ENCODE measurements at places on chromosomes 1 and 21. TPM values are rescaled to one million over a fixed set of nuclear protein-coding genes. Genes with fewer than 3 reads are reported as not detected.
A peak's percentile ranks its signal among the peaks of the same experiment; 100 is the strongest.

GRCh38 chr1:199173356-199173755, 534.5 kb downstream of the PTPRC start:
- H3K36me3 ChIP-seq: no peaks in the 10 kb centered on the region
- H3K27ac ChIP-seq: no peak overlapping the region
- no peak overlapping the region for H3K4me3 ChIP-seq
- peaks cover 6% of the 10 kb centered on the region for H3K4me1 ChIP-seq

The JMJD4 gene
- total RNA-seq: 24.5 TPM

The LENEP gene
- total RNA-seq: 0.46 TPM

GRCh38 chr1:174999216-174999935, 371 bp upstream of the CACYBP start:
- H3K36me3 ChIP-seq: peaks cover 11% of the 10 kb centered on the region
- H3K27ac ChIP-seq: no peak overlapping the region
- H3K4me3 ChIP-seq: no peak overlapping the region
- H3K4me1 ChIP-seq: peaks cover 72% of the 10 kb centered on the region
- H3K27me3 ChIP-seq: peaks cover 4% of the 10 kb centered on the region

GRCh38 chr1:76939050-76939816, 72.0 kb downstream of the ST6GALNAC5 start:
- H3K4me1 ChIP-seq: peaks cover 49% of the 10 kb centered on the region
- no peaks in the 10 kb centered on the region for H3K36me3 ChIP-seq
- peak overlapping the region; percentile 81 for H3K4me3 ChIP-seq
- DNase-seq: peak; percentile 72
- peak overlapping the region; percentile 69 for H3K27ac ChIP-seq
